Renal pelvis (tissue), 12 donors: ENCODE measurements at places on chromosomes 5 and 9. TPM values are rescaled to one million over a fixed set of nuclear protein-coding genes. Genes with fewer than 3 reads are reported as not detected.

Gene OR1Q1
- not detected for polyA plus RNA-seq

Gene NR5A1
- polyA plus RNA-seq, result 0.08 TPM

Gene SIMC1
- 19.8 TPM for polyA plus RNA-seq

Gene GDF9
- polyA plus RNA-seq, result 2.2 TPM

Gene CATSPER3
- polyA plus RNA-seq, result 1.8 TPM

Gene PCDH1
- 23.9 TPM for polyA plus RNA-seq

Gene FOXE1
- polyA plus RNA-seq, result not detected

Gene PCDHGA4
- 2.3 TPM for polyA plus RNA-seq

Gene MELK
- polyA plus RNA-seq, result 20.2 TPM

Gene ADAMTS13
- 10.5 TPM for polyA plus RNA-seq

DNA sequence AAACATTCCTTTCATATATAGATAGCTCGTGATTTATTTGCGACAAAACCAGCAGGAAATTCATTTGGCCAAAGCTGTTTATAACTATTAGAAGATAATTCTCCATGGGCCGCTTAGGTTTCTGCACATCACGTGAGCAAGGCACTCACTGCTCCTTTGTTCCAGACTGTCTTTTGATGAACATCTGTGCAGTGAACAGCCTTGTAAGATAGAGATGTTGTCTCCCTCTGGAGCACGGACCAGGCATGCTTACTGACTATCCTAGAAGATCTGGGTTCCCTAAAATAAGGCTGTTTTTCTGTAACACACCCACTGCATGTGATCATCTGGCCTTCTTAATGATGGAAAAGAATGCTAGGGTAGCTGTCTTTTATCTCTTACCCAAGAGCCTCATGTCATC lies 30.9 kb downstream of the YIPF5 start:
- no peak for DNase-seq

DNA sequence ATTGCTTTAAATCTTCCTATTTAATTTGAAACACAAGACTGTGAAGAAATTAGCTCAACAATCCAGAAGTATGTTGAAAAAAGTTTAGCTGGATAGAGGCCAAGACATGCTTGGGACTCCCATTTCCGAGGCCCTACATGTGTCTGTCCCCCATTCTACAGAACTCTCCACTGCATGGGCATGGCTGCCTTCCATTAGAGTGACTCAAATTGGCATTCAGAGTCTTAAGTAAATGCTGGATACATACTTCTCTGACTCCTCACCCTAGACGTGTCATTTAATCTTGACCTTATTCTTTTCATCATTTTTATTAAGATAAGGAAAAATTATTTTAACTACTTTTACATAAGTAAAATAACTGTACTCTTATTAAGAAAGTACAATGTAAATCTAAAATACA lies 530.4 kb upstream of the CDH9 start:
- no peak for DNase-seq

DNA sequence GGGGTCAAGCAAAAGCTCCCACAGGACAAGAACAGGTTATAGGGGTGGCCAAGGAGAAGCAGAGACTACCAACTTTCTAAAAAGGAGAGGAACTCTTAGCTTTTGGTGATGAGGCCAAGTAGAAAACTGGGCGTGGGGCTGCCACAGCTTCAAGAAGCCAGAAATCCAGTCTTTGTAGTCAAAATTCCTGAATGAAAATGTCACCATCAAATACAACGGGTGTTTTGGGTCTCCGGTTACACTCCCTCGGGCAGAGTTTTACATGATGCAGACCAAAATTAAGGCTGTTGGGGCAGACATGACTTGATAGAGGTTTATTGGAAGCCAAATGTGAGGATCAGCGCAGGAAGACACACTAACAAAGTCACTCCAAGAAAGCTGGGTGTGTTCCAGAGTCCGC lies 29.4 kb upstream of the N4BP3 start:
- DNase-seq, result no peak

DNA sequence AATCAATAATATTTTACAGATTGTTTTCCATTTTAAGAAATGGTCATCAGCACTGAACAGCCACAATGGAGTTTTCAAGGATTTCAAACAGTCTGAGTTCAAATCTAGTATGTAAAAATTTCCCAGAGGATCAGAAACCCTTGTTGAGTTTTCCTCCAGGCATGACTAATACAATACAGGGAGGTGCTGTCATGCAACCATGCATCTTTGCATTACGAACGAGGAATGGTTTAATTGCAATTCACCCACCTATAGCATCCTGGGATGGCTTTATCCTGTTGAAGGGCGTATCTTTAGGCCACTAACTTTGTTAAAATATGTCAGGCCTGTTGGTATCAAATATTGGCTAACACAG lies 196.4 kb downstream of the EFNA5 start:
- DNase-seq, result no peak

GRCh38 chr5:179121667-179122111 lies 61.5 kb downstream of the ZNF354C start:
- DNase-seq, result no peak

DNA sequence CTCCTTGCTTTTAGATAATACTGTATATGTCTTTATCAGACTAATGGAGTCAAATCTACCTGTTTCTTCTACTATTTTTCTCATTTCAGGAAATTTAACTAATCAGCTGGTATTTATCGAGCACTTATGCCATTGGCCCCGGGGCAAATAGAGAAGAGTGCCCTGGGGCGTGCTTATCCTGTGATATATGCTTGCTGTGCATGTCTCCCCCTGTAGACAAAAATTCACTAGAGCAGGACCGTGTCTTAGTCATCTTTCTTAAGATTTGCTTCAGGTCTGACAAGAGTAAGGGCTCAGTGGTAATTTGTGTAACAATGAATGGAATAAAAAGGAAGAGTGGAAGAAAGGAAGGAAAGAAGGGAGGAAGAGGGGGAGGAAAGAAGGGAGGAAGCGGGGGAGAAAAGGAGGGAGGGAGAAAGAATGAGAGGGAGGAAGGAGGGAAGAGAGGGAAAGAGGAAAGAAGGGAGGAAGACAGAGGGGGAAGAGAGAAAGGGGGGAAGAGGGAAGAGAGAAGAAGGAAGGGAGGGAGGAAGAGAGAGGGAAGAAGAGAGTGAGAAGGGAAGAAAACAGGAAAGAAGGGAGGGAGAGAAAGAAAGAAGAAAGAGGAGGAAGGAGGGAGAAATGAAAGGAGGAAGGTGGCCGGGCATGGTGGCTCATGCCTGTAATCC lies 295.7 kb upstream of the PANK3 start:
- DNase-seq, result no peak

DNA sequence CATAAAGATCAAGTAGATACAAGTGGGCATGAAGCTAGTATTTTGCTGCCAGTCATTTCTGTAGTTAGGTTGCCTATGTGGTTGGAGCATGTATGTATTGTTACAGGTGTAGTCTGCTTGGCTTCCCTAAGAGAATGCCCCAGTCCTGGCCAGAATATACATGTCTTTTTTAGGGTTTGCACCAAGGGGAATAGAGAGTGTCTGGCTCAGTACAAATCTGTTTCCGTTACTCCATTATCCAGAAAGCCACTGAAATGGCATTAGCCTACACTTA lies 23.2 kb downstream of the TGFBR1 start:
- no peak for DNase-seq

GRCh38 chr9:110753731-110754231 lies 85.2 kb downstream of the MUSK start:
- no peak for DNase-seq

DNA sequence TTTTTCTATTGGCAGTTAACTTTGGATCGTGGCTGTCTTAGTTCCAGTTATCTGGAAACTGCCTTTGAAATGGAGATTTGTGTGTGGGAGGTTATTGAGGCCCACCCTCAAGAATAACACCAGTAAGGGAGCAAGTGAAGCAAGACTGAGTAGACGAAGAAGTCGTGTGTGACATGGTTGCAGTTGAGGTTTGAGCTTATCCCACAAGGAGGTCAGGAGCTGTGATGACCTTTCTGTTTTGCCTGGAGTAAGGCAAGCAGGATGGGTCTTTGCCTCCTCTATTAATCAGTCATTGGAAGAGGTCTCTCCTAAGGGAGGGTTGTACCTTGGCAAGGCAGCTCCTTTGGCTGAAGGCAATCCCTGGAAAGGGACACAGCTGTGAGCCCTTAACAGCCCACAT lies 49.6 kb upstream of the CTXN3 start:
- DNase-seq, result no peak

DNA sequence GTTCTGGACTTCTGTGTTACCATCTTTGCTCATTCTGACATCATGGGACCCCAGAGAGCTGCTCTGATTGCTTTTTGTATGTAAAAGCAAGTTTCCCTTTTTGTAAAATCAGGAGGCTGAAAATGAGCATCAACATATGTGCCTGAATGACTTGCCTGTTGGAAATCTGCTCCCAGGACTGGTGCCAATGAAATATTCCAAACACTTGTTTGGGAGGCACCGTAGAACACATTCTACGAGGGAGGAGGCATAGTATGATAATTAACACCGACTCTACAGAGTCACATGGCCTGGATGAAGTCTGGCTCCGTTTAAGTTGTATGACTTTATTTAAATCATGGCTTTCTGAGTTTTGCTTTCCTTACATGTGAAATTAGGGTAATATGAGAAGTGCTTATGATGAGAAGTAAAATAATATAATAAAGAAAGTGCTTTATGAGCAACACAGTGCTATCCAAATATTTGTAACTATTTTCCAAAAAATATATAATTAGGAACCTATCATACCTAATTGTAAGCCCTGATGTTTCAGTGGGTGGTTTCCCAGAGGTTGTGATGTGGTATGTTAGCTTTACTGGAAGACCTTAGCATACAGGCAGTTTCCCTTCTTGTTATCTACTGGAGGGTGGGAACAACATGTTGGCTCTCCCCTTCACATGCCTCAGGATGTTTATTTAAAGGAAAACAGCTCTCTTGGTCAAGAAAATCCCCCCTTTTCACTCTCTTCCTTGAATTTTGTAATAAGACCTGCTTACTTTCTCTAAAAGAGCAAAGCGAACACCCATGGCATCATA lies 238.1 kb downstream of the FBXL7 start:
- DNase-seq, result no peak

GRCh38 chr5:56314529-56314928 lies 81.4 kb upstream of the ANKRD55 start:
- DNase-seq, result no peak

- DNase-seq, result no peak
These were observed 13.8 kb downstream of the ZNF608 start for GRCh38 chr5:124732428-124733328.

DNA sequence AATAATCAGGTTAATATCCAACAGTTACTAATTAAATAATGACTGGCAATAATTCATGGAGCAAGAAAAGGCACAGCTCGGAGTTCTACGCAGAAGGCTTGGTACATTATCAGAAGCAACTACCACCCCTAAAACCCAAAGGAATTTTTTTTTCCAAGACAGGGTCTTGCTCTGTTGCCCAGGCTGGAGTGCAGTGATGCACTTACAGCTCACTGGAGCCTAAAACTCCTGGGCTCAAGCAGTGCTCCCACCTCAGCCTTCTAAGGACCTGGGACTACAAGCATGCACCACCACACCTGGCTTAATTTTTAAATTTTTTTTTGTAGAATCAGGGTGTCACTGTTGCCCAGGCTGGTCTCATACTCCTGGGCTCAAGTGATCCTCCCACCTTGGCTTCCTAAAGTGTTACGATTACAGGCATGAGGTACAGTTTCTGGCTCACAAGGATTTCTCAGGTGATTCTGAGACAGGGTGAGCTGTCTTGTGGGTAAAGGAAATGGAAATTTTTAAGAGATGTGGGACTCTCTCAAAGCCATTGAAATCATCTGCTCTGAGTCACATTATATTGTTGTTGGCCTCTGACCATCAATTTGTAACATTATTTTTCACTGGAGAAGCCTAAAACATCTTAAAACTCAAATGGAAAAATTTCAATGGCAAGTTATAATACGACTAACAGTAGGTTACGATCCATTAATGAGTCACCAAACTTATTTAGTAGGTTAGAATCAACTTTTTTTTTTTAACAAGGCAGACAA lies 19.7 kb upstream of the HSDL2 start:
- DNase-seq, result no peak

DNA sequence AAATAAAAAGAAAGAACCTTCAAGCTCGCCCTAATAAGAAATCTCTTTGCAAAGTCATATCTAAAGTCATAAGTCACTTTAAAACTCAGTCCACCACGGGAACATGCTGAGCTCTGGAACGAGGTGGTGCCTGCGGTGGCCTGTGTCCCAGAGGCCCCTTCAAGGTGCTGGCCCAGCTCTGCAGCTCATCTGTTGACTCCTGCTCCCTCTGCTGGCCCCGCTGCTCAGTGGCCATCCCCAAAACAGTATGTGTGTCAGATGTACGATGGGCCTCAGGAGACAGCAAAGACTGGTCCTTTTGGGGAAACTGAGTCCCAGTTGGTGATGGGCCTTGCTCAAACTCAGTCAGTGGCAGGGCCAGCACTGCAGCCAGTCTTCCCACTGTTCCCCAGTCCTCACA lies 22.8 kb upstream of the FOXB2 start:
- DNase-seq, result no peak

GRCh38 chr5:65197531-65198455 lies 283.9 kb downstream of the ADAMTS6 start:
- DNase-seq, result peak; percentile 10

GRCh38 chr9:81512641-81513040 lies 176.7 kb downstream of the TLE1 start:
- no peak for DNase-seq

- DNase-seq, result no peak
These were observed 183.9 kb upstream of the DMAC1 start for GRCh38 chr9:7983490-7983889.

- DNase-seq, result no peak
These were observed 34.6 kb upstream of the RAI14 start for GRCh38 chr5:34621277-34622097.

DNA sequence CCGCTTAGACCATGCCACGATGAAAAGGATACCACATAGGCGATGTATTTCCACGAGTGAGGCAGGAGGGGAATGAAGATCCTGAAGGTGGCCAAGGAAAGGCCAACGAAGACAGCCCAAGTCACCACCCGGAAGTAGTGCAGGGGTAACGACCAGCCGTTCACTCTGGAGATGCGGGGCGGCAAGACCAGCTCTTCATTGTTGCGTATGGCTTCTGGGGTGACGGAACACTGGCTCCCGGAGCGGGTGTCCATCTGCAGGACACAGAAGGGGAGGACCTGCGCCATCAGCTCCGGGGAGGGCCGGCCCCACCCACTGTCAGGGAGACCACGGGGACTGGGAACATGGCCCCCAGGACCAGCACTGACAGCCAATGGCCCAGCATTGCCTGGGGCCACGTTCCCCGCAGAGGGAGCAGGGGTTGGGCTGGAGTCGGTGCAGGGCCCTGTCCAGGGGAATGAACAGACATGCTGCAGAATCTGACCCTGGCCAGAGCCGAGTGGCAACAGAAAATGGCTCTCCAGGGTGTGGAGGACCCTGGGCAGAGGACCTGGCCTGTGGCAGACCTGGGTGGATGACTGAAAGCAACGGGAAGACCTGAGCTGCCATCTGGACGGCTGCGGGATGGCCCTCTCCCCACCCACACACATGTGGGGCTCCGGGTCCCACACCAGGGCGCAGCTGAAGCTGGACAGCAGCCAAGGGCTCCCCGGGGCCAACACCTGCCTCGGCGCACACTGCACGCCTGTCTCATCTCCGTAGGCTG lies 17.7 kb downstream of the ZDHHC11B start:
- DNase-seq, result no peak
